ENCODE measurements at places on chromosomes 12 and 14.

GRCh38 chr12:99249543-99249942, 398.0 kb upstream of the GARIN6 start:
- DNase-seq, result no peak

GRCh38 chr12:106120519-106121105, 18.1 kb downstream of the NUAK1 start:
- DNase-seq, result no peak

DNA sequence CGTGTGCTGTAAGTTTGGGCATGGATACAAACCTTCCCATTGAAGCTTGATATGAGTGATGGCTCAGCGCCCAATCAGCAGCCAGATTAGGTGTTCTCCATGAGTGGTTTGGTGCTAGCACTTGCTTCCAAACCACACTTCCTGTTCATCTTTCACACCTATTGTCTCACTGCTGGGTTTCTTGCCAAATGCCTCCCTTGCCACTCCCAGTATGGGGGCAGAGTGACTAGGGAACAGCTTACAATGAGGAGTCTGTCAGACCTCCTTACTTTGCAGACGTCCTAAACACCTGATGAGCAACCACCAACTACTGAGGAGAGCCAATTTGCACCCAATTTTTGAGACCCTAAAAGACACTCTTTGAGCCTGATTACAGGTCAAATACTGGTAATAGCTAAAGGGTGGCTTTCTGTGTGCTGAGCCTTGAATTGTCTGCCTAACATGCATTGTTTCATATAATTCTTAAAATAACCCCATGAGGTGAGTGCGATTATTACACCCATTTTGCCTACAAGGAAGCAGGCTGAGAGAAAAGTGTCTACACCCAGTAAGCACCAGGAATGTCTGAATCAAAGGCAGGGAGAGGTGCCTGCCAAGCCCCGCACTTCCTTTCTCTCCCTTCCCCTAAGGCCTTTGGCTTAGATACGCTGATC, 48.4 kb upstream of the FOS start:
- no peak for DNase-seq

DNA sequence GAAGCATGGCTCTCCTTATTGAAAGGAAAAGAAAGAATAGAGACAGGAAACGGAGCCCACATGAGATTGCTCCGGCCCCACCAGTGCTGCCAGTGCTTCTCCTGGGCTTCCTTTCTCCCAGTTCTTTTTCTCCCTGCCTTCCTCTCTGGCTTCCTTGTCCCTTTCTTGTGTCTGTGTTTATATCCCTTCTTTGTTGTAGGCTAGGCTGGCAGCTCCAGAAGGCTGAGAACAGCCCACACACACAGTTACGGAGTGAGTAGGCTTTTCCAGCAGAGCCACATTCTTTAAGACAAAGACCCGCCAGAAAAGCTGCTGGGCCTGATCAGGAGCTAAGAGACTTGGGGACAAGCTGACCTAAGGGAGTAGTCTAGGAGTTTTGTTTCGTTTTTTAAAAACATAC, 13.0 kb downstream of the CIPC start:
- no peak for DNase-seq

DNA sequence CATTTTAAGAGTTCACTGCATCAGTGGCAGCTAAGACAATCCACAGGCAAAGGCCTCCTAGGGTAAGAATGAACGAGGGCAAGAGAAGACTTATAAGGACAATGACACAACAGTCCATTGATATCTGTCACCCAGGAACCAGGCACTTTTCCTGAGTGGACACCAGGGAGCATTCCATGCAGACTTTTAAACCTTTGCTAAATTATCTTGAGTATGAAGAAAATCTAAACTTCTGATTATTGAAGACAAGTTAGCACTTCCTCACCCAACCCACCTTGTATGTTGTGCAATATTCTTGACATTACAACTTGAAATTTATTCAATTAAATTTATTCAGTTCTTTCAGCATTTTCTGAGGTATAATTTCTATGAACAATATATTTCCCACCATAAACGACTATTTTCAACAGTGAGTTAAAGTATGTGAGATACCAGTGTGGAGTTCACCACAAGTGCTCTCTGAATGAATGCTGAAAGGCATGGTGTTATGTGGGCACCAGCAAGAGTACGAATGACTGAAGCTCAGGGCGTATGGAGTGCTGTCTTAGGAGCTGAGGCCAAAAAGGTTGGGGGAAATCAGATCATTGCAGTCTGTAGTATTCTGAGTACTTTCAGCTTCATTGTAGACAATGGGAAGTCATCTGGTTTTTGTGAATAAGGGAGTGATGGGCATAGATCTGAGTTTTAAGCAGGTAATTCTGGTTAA, 124.3 kb upstream of the LMNTD1 start:
- DNase-seq, result no peak

Measured in HS-27A (cell line).